ENCODE measurements at places on chromosomes 2 and 18.

DNA sequence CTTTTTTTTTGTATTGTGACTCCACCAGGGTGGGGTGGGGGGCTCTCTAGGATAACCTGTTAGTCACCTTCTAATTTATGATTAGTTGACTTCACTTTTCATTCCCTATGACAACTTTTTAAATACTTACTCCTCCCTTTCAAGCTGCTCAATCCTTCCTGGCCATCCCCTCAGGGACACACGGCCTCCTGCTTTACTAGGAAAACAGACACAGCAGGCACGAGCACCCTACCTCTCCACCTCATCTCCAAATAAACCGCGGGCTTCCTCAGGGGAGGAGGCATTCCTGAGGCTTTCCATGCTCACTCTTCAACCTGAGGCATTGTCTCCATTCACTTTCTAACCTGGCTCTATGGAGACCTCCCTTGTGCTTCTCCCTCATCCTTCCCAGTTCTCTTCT lies 33.0 kb downstream of the B4GALT6 start:
- no peak for DNase-seq

- no peak for DNase-seq
Observed at GRCh38 chr2:86199834-86200177, 549 bp downstream of the MRPL35 start.

- DNase-seq: no peak
Observed at GRCh38 chr18:36505665-36506064, 208.2 kb downstream of the FHOD3 start.

DNA sequence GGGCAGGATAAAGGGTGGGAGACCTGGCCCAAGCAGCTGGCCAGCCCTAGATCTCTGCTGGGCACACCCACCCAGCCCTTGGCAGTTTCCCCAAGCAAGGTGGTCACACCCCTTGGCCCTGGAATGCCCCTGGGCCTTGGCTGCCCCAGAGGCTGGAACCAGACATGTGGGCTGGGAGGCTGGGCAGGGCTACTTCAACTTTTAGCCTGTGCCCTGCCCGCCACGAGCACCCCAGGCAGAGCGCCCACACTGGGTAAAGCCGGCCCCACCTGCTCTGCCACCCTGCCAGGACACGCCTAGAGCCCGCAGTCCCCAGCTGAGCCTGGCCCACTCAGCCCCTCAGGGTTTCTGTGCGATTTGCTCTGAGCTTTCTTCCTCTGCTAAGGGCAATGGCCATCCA lies 119.7 kb upstream of the SMAD2 start:
- DNase-seq: no peak

- DNase-seq: no peak
Observed at GRCh38 chr18:34224423-34225217, at the start of gene NOL4. Gene NOL4, minus strand, starts transcription at chr18:34224913. Its CDS starts 1,660 bp downstream, at chr18:34223253.
